HFFc6 (cell line): ENCODE measurements at places on chromosomes 16 and 17.

DNA sequence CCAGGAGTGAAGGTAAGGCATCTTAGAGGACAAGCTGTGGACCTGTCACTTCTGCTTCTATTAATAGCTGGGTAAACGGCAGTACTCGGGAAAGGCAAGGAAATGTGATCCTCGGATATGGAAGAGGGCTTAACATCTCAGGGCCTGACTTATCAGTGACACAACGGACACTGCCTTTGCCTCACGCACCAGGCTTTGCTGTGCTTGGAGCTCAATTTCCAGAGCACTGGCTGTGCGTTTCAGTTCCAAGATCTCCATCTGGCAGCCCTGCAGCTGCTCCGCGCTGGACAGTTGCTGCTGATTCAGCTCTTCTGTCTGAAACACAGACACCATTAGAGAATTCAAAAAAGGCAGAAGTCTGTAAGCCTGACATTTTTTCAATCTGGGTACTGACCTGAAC is 3.5 kb downstream of the KRT40 start:
- no peak for DNase-seq

- peak; percentile 88 for DNase-seq
Measured at GRCh38 chr16:70553645-70554044, 30.0 kb downstream of the SF3B3 start.

- DNase-seq: no peak
Measured at GRCh38 chr17:61376931-61377838, 22.5 kb upstream of the TBX2 start.

- DNase-seq: no peak
Measured at GRCh38 chr17:19244357-19244756, 7.2 kb downstream of the EPN2 start.

GRCh38 chr17:50328363-50329325 is 17.3 kb upstream of the XYLT2 start:
- DNase-seq: no peak

DNA sequence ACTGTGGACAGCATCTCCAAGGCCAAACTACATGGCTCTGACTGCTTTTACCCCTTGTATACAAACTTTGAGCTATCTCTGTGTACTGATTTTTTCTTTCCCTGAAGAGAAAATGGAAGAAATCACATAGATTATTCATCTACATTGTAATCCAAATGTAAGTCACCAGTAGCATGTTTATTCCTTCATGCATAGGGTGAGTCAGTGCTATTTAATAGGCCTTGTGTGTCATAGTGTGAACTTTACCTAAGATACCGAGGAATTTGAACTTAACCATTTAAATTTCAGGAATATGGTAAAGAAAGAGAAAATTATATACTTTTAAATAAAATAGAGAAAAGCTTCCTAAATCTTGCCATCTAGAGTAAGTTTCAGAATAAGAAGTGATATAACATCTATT is 16.5 kb downstream of the PHKB start:
- DNase-seq: peak; percentile 41
